CD4-positive, alpha-beta T cell treated with Interferon alpha-2 for 1 hour (primary cell): ENCODE measurements at places on chromosomes 4 and X.

GRCh38 chr4:135184715-135185114, 983.1 kb upstream of the PABPC4L start:
- no peak for DNase-seq

DNA sequence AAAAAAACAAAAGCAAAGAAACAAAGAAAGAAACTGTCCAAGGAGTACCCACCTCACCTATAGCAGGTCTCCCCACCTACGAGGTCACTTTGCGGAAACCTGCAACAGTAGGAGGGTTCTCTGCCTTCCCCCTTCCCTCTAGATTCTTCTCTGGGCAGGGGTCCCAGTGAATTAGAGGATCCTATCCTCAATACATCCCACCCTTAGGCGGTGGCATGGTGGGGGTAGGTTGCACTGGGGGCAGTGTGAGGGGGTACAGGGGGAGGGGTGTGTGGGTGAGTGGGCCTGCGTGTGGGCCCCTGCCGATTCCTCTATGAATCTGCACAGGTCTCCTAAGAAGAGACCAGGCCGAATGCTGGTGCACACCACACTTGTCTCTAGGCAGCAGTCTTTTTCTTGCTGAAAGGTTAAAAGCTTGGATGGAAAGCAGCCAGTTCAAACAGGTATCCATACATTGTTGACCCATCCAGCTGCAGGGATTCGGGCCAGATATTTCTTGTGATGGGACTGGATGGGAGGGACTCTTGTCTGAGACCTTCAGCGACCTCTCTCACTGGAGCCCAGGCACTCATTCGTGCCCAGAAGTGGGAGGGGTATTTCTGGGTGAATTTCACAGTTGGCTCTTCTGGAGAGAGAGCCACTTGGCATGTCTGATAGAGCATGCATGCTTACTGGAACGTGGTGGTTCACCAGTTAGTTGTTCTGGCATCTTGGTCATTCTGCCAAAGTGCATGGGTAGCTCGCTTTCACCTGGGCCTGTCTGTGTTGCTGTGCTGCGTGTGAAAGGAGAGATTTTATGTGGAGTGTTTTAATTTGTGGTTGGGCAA, 65.6 kb downstream of the NBDY start:
- DNase-seq, result no peak

- no peak for DNase-seq
Observed at GRCh38 chr4:15398001-15398400, 29.8 kb upstream of the C1QTNF7 start.

GRCh38 chrX:103338663-103339062, 8.6 kb downstream of the TCEAL7 start:
- no peak for DNase-seq

DNA sequence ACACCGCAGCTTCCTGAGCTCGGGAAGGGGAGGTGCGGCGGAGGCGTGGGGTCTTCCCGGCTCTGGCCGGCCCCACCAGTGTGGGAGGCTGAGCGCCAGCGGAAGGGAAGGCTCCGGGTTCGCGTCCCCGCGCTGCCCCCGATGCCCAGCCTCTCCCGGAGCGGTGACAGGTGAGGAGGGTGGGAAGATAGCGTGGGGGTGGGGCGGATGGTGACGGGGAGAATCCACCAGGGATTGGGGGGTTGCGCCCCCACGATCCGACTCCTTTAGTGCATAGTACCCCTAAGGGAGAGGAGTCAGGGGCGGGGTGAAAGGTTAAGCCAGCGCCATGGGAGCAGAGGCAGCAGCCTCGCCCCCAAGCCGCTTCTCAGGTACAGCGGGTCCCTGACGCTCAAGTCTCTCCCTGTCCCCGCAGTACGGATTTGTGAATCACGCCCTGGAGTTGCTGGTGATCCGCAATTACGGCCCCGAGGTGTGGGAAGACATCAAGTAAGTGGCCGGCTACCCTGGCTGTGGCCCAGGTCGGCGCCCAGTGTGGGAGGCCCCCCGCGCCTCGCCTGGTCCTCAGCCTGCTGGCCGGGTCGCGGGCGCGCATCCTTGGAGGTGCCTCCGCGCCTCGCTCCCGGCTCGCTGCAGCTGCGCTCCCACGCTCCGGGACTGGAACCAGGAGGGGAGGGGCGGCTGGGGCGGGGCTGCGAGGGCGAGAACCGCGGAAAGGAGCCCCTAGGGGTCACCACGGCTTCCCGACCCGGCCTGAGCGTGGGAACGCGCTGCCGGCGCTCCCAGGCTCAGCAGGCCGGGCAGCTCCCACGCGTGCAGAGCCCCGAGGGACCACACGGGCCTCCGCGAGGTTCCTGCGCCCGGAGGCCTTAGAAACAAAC, 791 bp downstream of the GUCY1B1 start:
- no peak for DNase-seq

DNA sequence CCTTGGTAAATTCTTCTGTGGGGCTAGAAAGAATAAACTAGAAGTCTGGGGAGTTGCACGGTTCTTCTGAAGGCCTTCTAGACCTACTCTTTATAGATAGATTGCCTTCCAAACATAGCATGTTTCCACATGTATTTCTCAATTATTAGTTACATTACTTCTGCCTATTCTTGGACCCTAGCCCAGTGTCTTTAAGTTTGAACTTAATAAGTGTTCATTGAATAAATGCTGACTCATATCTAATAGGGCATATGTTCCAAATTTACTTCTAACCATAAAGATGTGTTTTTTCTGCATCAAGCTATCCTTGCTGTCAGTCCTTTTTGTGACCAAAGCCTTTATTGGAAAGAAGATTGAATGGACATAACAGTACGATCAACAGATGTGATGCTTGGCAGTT, 503.6 kb upstream of the ZFP42 start:
- no peak for DNase-seq
